ENCODE measurements at places on chromosomes 1 and 21.

- DNase-seq = no peak
Observed at GRCh38 chr1:20409971-20410370, 76.0 kb downstream of the CAMK2N1 start.

GRCh38 chr1:56215771-56216170 lies 363.6 kb downstream of the PLPP3 start:
- no peak for DNase-seq

- no peak for DNase-seq
Observed at GRCh38 chr21:22174746-22175145, 1176.5 kb downstream of the NCAM2 start.

- DNase-seq = no peak
Observed at GRCh38 chr1:89989799-89990198, 5.1 kb upstream of the ZNF326 start.

DNA sequence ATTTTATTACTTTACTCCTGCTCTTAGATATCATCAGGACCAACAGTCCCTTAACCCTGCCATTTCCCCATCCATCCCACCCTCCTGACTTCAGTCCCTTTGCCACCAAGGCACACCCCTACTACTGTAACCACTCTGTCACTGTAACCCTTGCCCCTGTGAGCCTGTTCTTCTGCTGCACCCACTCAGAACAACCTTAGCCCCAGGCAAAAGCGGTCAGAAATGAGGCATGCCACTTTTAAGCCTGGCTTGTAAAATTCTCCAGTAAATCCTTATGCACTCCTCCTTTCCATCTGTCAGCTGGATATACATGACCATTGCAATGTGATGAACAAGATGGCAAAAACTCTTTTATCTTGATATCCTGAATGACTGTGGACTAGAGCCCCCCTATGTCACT lies 555.0 kb upstream of the PLXNA2 start:
- DNase-seq = no peak

DNA sequence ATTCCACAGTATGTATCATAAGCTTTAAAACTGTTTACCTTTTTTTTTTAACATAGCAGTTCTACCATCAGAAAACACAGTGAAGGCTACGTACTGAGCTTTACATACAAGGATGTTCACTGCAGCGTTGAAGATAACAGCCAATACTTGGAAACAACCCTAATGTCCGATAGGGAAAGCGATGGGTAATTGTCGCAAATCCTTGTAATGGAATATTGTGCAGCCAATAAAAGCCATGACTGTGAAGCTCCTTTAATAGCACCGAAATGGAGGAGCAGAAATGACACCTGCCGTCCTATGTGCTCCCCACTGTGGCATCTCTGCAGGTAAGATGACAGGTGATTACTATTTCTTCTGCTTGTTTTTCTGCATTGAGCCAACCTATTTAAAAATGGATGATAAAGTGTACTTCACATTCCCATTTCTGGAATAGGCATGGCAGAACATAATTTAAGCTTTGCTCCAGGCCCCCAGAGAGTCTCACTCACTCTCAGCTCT lies 523.8 kb downstream of the PTPRU start:
- DNase-seq = no peak

DNA sequence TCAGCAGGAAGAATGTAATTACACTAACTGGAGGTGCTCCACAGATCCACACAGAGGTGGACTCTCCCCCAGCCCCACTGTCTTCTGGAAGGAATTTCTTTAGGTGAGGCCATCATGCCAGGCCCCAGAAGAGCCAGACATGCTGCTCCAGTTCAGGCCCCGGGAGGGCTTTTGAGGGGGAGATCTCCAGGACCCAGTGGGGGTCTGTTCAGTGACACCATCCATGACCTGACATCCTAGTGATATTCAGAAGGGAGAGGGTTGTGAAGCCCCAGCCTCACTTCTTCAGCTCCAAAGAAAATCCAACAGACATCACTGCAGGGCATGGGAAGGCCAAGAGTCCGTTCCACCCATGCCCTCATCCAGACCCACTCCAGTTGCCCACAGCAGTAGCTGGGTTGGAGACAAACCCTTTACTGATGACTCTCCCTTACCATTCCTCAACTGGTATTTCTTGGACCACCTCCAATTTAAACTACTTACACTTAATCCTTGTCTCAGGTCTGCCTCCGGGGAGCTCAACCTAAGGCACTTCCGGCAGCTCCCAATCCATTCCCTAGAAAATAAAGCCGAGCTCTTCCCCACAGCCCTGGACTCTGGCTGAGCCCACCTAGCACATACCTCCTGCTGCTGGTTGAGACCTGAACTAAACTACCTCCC lies 39.2 kb downstream of the CSMD2 start:
- no peak for DNase-seq

DNA sequence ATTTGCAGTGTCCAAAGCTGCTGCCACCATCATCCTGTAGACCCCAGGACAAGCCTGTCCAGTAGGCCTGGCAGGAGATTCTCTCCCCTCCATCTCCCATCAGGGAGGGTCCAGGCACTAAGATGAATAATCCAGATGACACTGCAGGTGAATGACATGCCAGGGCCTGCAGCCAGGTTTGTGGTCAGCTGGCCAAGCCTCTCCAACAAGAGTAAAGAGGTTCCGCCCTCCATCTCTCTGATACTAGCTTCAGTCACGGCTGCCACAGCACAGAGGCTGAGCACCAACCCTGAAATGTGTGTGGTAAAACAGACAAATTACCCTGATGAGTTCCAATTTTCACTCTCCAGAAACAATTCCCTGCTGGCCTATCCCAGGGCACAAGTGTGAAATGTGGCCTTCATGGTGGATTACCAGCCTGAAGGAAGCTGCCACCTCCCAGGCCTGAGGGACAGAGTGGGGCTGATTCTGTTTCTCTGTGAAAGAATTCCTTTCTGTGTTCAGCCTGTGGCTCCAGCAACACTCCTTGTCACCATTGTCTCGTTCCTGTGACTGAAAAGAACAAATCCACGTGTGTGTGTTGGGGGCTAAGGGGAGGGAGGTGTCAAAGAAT lies 19.9 kb upstream of the LHX4 start:
- DNase-seq = no peak

DNA sequence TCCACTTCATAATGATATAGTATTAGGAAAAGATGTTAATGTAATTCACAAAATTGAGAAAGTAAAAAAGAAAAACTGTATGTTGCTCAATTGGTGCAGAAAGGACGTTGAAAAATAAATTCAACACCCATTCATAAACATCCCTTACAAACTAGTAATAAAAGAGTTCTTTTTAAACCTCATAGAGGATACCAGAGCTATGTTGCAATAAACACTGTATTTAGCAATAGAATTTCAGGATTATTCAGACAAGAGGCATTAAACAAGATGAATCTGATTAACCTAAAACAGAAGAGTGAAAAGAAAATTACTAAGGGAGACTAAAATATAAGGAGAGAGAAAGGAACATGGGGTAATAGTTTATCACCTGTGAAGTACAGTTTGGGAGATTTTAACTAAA lies 154.8 kb downstream of the NTPCR start:
- DNase-seq = no peak

- DNase-seq = no peak
Observed at GRCh38 chr1:31834501-31834900, 18.7 kb upstream of the SPOCD1 start.

GRCh38 chr1:153533689-153534201 lies 2.0 kb downstream of the S100A6 start:
- DNase-seq = no peak

DNA sequence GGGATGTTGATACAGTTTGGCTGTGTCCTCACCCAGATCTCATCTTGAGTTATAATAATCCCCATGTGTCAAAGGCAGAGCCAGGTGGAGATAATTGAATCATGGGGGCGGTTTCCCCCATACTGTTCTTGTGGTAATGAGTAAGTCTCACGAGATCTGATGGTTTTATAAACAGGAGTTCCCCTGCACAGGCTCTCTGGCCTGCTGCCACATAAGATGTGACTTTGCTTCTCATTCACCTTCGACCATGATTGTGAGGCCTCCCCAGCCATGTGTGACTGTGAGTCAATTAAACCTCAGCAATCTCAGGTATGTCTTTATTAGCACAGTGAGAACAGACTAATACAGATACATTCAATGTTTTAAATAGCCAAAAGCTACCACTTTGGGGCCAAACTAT lies 41.1 kb downstream of the SLC35F3 start:
- no peak for DNase-seq

DNA sequence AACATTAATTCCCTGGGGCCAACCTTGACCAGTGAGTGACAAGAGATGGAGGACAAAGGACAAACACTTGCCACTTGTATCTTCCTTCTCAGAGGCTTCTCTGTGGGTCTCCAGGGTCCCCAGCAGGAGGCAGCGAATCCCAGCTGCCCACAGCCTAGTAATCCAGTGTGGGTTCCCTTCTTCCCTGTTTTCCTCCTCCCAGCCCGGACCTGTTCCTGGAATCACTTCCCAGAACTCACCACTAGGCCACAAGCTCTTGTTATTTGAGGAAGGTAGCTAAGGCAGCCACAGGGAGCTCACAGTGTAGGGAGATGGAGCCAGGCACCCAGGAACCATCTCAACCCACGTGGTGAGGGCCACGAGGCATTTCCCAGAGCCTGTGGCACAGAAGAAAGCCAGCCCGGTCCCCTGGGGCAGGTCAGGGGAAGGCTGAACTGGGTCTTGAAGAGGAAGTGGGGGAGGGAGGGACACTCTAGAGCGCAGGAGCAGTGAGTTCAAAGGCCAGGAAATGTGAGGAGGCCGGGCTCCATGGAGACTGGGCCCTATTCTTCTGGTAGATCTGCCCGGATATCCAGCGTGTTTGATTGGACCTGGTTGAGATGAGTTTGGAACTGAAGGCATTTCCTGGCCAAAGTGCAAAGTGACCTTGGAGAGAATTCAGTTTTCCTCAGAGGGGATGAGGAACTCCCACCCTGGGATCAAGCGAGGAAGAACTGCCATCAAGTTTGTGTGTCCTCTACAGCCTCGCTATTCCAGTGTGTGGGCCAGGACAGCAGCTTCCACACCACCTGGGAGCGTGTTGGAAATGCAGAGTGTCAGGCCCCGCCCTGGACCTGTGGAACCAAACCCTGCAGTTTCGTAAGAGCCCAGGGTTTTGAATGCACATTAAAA lies 20.3 kb upstream of the C2CD2 start:
- DNase-seq = no peak

- DNase-seq = no peak
Observed at GRCh38 chr1:211583011-211583992, 4.3 kb upstream of the SLC30A1 start.

GRCh38 chr1:95323123-95323522 lies 89.1 kb downstream of the RWDD3 start:
- no peak for DNase-seq

- DNase-seq = no peak
Observed at GRCh38 chr1:17540255-17541001, 930 bp downstream of the ARHGEF10L start.

DNA sequence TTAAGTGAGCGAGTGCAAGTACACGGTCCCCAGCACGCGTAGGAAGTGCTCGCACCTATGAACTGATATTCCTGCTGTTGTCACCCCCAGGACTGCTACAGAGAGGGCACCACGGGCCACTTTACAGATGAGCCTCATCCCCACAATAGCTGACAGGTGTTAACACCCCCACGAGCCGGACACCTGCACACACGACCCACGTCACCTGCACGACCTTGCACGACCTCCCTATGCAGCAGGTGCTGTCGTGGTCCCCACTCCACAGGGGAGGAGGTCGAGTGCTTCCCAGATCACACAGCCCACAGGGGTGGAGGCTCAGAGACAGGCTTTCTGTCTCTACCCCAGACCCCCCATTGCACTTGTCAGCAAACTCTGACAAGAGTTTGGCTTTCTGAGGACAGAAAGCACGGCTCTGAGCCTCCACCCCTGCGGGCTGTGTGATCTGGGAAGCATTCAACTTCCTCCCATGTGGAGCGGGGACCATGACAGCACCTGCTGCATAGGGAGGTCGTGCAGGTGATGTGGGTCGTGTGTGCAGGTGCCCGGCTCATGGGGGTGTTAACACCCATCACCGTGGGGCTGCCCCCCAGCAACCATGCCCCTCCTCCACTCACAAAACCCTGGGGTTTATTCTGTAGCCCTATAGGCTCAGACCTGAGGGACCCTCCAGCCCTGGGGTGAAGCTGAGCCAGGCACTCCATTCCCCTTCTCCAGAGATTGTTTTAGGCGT lies 80.8 kb downstream of the MATN1 start:
- no peak for DNase-seq

DNA sequence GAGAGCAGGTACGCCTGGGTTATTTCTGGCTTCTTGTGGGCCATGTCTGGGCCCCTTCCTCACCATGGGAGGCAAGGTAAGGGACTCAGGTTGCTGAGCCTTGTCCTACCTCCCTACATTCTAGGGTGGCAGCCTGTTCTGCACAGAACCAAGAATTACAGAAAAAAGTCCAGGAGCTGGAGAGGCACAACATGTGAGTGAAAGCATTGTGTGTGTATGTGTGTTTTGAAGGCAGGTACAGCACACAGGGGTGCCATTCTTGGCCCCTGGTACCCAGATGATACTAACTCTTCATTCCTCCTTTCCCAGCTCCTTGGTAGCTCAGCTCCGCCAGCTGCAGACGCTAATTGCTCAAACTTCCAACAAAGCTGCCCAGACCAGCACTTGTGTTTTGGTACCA lies 4.4 kb downstream of the JTB start:
- DNase-seq = no peak

GRCh38 chr1:65668368-65668767 lies 124.3 kb upstream of the PDE4B start:
- DNase-seq = no peak

- DNase-seq = no peak
Observed at GRCh38 chr1:199033661-199034060, 394.8 kb downstream of the PTPRC start.

- DNase-seq = no peak
Observed at GRCh38 chr1:231639819-231640218, 13.2 kb downstream of the DISC1 start.

- DNase-seq = no peak
Observed at GRCh38 chr1:111448482-111448917, 556 bp downstream of the WDR77 start.

DNA sequence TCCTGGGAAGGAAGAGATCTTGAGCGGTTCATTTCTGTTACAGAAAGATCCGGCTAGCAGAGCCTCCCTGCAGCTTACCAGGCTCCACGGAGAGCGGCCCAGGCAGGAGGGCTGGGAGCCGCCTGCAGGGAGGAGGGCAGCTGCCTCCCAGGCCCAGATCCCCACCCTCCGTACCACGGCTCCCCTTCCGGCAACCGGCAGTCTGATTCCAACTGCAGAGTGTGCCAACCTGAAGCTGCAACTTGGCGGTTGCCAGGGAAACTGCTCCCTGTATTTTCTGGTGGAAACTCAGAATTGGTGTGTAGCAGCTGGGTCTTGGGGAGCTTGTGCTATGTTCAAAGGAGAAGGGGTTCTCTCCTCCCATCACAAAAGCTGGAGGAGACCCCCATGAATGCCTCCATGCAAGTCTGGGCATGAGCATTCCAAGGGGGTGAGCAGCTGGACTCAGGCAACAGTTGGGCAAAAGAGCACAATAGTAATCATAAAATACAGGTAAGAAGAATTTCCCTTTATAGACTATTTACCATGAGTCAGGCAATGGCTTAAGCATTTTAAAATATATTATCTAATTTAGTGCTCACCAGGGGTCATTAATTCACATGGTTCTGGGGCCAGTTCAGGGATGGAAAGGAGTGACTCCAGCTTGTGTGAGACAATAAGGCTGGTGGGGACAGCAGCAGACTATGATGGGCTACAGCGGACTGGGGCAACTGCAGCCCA lies 46.1 kb upstream of the KAZN start:
- no peak for DNase-seq

- no peak for DNase-seq
Observed at GRCh38 chr1:107450899-107451664, 310.2 kb downstream of the NTNG1 start.

GRCh38 chr1:202130816-202131522 lies 8.3 kb downstream of the GPR37L1 start:
- no peak for DNase-seq

GRCh38 chr1:237386362-237387143 lies 344.6 kb downstream of the RYR2 start:
- DNase-seq = no peak

- DNase-seq = no peak
Observed at GRCh38 chr1:209621741-209622655, 30.2 kb downstream of the LAMB3 start.

Data from GM12891 (cell line).